ENCODE measurements at places on chromosomes 12 and 14.

DNA sequence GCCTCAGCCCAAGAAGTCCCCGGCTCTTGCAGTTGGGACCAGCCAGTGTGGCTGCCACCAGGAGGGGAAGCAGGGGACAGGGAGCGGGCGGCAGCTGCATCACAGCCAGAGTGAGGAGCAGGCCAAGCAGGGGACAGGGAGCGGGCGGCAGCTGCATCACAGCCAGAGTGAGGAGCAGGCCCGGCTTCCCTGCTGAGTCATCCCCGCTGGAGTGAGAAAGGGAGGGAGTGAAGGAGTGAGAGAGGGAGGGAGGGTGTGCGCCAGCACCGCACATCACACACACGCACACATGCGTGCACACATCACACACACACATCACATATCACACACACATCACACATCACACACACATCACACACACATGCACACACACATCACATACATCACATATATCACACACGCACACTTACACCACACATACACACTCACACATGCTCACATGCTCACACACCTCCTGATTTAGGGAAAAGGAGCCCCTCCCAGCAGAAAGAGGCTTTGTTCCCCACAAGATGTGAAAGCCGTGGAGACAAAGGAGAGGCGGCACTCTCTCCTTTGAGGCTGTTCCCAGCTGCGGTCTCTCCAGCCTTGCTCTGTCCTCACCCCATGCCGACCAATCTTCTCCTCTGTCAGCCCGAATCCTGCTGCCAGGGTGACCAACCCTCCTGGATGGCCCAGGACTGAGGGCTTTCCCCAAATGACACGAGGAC, 16.7 kb upstream of the ZDHHC22 start:
- DNase-seq = no peak

GRCh38 chr14:50023671-50024490, 92.5 kb downstream of the VCPKMT start:
- DNase-seq = no peak

DNA sequence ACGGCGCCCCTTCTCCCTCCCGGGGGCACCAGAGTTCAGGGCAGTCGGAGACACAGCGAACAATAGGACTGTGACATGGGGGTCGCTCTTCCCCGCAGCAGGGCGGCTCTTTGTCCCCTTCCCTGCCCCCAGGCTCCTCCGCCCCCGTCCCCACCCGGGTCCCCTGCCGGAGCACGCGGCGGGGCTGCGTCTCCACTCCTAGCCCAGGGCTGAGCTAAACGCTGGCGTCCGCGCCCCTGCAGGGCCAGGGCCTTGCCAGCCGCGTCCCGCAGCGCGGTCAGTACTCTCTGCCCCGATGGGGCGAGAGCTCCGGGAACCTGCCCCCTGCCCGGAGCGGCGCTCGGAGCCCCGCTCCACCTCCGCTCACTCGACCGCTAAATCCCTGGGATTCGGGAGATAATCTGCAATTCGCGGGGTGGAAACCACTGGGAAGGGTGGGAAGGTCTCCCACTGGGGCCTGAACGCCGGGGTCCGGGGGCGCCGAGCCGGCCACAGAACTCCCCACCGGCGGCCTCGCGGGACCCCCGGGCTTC, 825 bp upstream of the CCDC85C start:
- DNase-seq = no peak

DNA sequence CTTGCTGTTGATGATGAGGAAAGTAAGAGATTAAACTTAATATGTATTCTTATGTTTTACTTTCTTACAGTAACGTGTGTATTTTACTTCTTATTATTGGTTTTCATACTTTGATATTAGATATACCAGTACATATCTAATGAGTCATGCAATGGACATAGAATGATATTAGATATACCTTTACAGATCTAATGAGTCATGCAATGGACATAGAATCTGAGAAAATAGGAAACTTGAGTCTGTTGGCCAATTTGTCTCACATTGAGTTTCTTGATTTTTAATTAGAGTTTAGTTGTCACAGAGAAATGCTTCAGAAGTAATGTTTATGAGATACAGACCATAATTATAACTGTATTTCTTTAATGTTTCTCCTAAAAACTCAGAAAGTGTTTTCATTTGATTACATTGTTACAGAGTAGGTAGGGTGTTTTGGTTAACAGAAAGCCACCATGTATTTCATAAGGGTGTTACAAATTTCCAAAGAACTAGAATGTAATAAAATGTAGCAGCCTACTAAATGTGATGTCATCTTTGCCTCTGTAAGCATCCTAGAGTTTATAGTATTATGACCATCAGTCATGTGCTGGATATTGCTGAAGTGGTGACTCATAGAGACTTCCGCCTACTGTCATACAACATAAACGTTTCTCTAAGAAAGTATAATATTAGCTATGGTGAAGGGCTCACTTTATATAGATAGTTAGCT, 3.0 kb downstream of the GAS2L3 start:
- peak; percentile 68 for DNase-seq

DNA sequence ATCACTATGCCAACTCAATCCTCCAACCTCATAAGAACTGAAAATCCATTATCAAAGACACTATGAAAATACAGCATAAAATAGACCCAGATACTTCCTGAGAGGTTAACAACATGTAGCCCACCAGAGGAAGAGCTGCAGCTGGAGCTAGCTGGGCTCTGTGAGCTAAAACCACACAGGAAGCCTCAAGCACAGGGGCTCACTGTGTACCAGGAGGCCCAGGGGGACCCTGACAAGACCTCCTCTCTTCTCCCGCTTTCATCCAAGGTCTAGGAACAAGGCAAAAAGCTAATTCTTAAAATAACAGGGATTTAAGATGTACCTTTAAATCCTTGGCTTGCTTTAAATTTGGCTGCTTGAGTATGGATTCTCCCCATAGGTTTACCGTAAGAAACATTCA, 53.6 kb downstream of the EIF2S3B start:
- DNase-seq = no peak

DNA sequence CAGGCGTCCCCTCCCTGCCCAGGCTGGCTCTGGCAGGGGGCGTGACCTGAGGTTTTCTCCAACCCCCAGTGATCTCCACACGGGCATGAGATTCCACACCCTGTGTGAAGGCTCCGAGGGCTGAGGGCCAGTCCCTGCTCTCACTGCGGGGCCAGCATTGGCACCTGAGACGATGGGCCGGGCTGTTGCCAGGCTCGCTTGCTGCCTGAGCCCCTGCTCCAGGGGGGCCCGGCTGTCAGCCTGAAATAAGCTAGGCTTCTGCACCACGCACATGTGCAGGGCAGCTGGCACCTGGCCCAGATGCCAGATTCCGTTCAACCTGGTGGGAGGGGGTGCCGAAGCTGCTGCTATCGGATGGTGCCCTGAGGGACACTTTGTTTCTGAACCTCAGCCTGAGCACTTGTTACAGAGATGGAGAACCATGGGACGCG, 196.5 kb upstream of the PRMT8 start:
- no peak for DNase-seq

DNA sequence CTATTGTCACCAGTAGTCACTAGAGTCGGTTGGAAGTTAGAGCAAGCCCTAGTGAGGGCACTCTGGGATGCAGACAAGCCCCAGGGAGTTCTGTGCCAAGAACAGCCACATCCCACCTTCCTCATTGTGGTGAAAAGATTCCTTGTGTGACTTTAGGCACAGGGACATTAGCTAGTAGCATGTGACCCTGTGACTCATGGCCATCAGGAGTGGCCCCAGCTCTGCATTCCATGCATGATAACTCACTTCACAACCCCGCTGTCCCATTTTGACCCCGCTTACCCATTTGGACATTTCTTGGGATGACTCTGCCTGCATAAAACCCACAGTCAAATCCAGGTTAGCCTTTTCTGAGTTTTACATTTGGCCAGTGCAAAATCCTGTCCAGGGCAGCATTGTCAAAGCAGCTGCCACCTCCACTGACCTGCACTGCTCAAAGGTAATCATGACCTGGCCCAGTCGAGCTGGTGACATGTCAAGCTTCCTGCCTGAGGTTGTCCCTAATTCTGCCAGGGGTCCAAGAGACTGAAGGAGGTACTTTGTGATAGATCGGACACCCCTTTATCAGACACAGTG, 430.5 kb downstream of the DPF3 start:
- no peak for DNase-seq

DNA sequence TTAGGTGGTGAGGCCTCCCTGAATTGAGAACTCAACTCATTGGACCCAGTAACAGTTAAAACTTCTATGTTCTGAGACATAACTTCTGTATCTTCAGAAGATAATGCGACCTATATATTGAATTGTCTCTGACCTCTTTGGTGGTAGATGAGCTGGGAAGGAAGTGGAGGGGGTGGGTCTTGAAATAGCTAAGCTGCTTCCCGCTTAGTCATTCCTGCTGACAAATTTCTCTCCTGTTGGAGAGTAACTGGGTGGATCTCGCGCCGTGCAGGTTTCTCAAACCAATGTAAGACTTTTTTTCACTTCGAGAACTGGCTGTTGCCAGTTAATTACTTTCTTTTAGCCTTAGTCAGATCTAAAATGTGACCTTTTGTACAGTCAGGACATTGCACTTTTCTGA, 100.8 kb downstream of the PPHLN1 start:
- peak; percentile 70 for DNase-seq

- no peak for DNase-seq
Observed at GRCh38 chr14:44896275-44897040, 65.3 kb downstream of the KLHL28 start.

GRCh38 chr14:95774265-95775160, 60.6 kb upstream of the TCL1A start:
- DNase-seq = peak; percentile 3

DNA sequence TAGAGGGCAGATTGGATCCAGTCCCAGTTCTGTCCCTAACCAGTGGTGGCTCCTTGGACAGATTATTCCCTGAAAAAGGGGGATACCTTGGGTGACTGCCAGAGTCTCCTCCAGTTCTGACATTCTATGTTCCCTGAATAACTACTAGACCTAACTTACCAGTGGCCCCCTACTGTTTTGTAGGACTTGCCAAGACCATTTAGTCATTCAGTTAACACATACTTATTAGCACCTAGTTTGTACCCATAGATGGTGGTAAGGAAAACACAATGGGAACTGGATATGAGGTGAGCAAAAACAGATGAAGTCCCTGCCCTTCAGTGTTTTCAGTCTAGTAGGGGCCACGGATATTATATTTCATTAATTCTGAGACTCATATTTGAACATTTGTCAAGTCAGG, 3.5 kb downstream of the PRPF40B start:
- no peak for DNase-seq

- no peak for DNase-seq
Observed at GRCh38 chr14:61923348-61923747, 161.1 kb downstream of the SNAPC1 start.

GRCh38 chr14:75291331-75291730, 12.7 kb downstream of the FOS start:
- no peak for DNase-seq

DNA sequence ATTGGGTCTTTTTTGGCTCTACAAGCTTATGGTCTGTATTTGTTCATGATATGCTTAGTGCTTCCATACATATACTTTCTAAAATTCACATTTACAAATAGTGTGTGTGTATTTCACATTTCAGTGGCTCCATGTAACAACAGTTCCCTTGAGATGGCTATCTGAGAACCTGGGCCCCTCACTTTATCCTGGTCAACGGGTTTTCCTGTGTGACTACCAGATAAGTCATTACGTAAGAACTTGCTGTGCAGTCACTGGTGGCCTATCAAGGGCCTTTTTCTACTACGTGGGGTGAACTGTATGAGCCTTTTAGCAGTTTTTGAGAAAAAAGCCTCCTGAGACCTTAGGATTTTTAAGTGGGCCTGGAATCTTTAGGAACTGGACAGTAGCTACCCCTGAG, 454.1 kb downstream of the PCNX1 start:
- no peak for DNase-seq

GRCh38 chr14:77911356-77911755, 111.4 kb downstream of the ADCK1 start:
- DNase-seq = no peak

GRCh38 chr12:22406627-22407026, 72.1 kb upstream of the ST8SIA1 start:
- no peak for DNase-seq

DNA sequence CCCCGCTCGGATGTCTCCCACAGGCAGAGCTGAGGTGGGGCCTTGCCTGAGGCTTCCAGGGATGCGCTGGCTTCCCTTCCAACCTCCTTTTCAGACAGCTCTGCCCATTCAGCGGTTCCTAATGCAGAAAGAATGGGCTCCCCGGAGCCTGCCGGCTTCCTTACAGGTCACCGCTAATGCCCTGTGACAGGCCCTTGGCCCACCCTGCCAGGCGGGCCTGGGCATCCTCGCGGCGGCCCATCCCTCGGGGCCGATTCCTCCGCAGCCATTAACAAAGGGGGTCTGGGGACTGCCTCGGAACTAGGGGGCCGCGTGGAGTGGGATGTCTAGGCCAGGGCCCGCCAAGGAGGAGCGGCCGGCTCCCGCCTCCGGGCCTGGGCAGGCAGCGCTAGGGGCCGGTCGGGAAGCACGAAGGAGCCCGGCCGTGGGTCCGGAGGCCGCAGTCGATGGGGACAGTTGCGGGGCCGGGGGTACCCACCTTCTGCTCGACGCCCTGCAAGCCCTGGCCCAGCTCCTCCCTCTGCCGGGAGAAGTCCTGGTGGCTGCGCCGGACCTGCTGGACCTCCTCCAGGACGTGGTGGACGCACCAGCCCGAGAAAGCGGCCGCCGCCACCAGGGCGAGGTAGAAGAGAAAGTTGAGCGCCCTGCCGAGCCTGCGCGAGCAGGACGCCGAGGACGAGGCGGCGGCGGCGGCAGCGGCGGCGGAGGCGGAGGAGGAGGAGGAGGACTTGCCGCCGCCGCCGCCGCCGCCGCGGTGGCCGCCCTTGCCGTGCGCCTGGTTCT, 738 bp downstream of the CKAP4 start:
- DNase-seq = no peak

GRCh38 chr14:24249230-24250021, 7.0 kb upstream of the TINF2 start:
- DNase-seq = no peak

DNA sequence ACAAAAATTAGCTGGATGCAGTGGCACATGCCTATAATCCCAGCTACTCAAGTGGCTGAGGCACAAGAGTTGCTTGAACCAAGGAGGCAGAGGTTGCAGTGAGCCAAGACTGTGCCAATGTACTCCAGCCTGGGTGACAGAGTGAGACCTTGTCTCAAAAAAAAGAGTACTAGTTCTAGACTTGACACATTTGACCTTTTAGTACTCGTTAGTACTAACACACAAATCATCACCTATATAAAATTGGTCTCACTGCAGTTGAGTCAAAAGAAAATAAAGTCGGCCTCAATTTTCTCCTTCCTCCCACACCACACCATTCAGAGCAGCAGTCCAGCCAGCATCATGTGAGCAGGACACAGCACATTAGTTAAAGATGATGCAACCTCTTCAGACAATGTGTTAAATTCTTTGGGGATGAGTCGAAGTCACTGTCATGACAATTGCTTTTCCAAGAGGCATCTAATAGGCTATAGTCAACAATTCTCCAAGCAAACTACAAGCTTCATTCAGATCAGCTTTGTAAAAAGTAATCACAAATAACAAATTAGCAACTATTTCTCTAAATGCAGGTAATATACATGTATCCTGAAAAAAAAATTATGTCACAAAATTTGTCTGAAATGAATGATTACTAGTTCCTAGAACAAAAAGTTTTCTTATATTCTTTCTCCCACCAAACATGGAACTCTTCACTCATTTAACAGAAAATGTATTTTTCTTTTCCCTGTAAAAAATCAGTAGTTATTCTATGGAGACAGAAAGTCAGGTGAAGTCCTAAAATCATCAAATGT, 55.6 kb downstream of the CLIP1 start:
- DNase-seq = peak; percentile 77

- DNase-seq = no peak
Observed at GRCh38 chr12:100186071-100186470, 14.5 kb upstream of the ACTR6 start.

- DNase-seq = no peak
Observed at GRCh38 chr12:581321-581720, 81.9 kb downstream of the NINJ2 start.

Data from non-pigmented ciliary epithelial cell (primary cell).